Fibroblast of skin of left quadriceps (primary cell): ENCODE measurements at places on chromosomes 4 and X.

- peak; percentile 33 for DNase-seq
These were observed 183.7 kb downstream of the SPATA18 start for GRCh38 chr4:52234561-52235440.

DNA sequence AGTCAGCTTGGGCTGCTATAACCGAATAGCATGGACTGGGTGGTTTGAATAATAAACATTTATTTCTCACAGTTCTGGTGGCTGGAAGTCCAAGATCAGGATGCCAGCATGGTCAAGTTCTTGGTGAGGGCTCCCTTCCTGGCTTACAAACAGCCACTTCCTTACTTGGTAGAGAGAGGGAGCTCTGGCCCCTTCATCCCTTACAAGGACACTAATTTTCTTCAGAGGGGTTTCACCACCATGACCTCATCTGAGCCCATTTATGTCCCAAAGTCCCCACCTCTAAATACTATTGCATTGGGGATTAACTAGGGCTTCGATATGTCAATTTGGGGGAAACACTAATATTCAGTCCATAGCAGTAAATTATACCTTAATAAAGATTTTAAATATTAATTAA, 61.8 kb downstream of the CLNK start:
- no peak for DNase-seq

- DNase-seq = no peak
These were observed 28.3 kb downstream of the TXLNG start for GRCh38 chrX:16814597-16814996.

DNA sequence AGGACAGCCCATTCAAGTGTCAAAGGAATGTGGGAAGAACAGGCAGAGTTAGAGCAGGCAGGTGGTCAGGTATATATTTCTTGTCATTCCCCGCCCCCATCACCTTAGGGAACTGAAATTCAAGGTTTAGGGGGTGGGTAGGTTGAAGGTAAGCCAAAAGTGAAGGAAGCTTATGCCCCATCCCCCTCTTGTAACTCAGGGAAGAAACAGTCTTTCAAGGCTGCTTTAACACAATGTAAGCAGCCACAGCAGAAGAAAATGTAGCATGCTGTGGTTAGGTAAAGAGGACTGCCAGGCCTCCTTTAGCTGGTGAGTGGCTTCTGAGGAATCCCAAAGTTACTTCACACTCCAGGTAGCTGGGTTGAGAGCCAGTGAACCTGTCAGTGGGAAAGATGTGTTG, 122.3 kb downstream of the RS1 start:
- no peak for DNase-seq

DNA sequence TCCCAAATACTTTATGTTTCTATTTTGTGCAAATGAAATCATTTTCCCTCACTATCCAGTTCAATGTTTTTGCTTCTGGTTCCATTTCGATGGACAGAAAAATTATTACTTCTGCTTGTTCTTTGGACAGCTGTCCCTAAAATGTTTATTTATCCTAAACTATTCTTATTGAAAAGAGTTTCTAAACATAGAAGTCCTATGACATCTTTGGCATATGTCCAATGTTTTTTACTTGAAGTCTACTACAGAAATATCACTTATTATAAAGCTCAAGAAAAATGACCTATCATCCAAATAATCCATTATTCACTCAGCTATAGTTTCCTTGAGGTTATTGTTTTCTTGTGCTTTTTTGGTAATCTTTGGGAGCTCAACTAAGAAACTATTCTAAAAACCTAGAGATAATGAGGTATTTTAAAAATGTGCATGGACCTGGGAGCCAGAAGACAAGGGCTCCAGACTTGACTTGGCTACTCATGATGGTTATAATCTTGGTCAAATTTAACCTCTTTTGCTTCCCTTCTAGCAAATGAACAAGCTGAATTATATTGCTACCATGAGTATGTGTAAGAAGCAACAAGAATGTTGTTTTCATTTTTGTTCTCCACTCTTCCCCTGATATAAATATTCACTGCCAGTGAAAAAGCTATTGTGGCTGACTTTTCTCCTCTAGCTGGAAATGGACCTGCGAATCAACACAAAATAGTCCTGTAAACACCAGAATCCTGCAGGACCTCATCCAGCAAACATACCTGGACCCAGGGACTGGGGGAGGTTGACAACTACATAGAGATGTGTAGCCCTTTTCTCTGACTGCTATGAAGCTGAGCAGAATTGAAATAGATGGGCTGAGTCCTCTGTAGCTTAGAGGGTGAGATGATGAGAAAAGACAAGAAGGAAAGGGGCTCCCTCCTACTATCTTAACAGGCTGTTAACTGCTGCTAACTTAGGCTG, 137.4 kb downstream of the FRYL start:
- no peak for DNase-seq

DNA sequence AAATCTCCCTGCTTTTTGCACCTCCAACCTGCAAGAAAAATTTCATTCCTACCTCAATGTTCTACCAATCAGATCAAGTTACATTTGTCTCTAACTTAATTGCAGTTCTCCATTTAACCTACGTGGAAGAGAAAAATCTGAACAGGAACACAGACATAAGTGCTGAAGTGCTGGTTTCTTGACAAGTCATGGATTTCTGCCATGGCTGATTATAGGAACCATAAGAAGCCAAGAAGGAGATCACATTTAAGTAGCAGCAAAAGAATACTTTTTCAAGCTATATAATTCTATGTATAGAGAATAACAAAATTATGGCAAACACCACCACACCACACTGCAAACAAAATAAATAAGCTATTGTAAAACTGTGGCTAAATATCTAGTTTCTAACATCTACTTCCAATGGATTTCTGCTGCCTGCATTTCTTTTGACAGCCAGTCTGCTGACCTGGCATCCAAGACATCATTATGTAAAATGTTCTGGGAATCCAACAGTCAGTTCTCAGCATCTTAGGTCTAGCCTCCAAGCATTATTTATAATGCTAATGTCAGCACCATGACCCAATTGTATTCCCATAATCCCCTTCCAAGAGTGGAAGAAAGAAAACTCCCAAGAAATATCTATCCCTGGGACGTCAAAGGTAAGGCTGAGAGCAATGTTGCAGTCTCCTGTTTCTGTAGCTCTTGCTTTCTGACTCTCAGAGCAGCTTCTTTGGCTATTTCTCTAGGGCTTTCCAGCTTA, 50.8 kb upstream of the GAB1 start:
- DNase-seq = no peak

DNA sequence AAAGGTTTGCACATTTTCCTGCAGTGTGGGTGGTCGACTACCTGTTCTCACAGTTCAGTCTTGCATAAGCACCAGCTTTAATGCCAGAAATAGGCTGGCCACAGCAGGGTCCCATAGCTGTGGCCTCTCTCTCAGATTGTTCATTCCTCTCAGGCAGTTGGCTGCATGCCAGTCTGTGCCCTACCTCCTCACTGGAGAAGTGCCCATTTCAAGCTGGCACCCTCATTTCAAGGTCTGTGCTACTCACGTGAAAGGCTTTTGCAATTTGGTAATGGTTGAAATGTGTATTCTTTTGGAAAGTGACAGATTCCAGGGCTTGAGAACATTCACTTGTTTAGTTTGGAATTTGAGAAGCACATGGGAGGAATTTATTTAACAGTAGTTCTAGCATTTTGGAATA, 28.9 kb upstream of the MTMR1 start:
- no peak for DNase-seq

- DNase-seq = no peak
These were observed 300.8 kb downstream of the ZNF674 start for GRCh38 chrX:46244451-46244850.
